ENCODE measurements at places on chromosomes 2 and 18.

DNA sequence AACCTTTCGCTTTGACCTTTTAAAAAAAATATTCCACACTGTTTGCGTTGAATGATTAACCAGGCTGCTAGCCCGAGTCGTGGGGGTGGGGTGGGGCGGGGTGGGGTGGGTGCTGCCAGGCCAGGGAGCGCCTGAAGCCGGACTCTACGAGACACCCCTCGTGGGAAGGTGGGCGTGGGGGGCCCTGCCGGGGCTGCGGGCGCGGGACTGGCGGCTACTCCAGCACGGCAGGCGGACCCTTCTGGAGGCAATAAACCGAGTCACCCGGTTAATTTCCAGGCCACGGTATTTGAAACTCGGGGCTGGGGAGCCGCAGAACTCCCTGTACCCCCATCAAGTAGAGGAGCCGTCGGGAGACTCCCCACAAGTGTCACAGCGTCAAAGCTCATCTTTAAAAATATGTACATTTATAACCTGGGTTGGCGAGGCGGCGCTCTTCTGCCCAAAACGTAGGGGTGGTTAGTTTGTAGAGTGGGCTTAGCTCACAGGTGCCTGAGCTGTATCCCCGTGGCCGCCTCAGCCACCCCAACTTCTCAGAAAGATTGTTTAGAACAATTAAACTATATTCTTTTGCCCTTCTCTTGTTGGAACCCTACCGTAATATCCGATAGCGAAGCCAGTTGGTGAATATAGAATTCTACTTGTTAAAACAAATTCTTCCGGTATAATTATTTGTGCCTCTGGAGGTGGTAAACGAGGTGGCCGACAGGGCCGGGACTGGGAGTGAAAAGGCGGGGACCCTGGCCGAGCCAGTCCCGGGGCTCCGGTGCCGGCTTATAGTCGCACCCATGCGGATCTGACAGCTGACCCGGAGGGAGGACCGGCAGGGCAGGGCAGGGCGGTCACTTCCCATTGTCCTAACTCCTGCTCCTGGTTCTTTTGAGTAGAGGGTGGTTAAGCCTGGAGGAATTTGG is 1.4 kb downstream of the B3GNT2 start:
- DNase-seq, result peak; percentile 46
- H3K27me3 ChIP-seq, result no peaks in the 10 kb centered on the region
- H3K27ac ChIP-seq, result no peak overlapping the region
- peak overlapping the region; percentile 99 for H3K4me3 ChIP-seq
- H3K36me3 ChIP-seq, result no peaks in the 10 kb centered on the region
- H3K4me1 ChIP-seq, result no peaks in the 10 kb centered on the region

- no peaks in the 10 kb centered on the region for H3K27me3 ChIP-seq
- H3K27ac ChIP-seq, result no peak overlapping the region
- H3K36me3 ChIP-seq, result no peaks in the 10 kb centered on the region
- no peaks in the 10 kb centered on the region for H3K4me1 ChIP-seq
- no peak for DNase-seq
- no peak overlapping the region for H3K4me3 ChIP-seq
Observed at GRCh38 chr2:195319112-195319460, 337.9 kb upstream of the SLC39A10 start.

DNA sequence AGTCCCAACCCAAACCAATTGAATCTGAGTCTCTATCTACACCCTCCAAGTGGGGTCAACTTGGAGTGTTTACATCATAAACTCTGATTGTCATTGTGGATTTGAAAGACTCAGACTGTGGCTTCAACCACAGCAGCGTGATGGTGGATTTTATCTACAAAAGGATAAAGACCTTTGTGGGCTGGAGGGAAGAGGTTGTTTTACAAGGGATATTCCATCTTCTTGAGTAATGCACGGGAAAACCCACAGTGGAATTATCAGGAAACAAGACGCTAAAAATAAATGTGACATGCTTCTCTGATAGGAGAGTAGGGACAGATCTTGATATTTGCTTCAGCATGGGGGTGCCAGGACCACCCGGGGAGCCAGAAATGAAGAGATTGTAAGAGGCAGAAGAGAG is 93.5 kb downstream of the LPIN1 start:
- no peaks in the 10 kb centered on the region for H3K4me1 ChIP-seq
- no peak overlapping the region for H3K27ac ChIP-seq
- H3K36me3 ChIP-seq, result no peaks in the 10 kb centered on the region
- H3K4me3 ChIP-seq, result no peak overlapping the region
- H3K27me3 ChIP-seq, result no peaks in the 10 kb centered on the region
- peak; percentile 17 for DNase-seq

- H3K4me1 ChIP-seq, result no peaks in the 10 kb centered on the region
- no peaks in the 10 kb centered on the region for H3K36me3 ChIP-seq
- no peaks in the 10 kb centered on the region for H3K27me3 ChIP-seq
- H3K4me3 ChIP-seq, result no peak overlapping the region
- DNase-seq, result no peak
Observed at GRCh38 chr18:13356032-13356431, 137.5 kb downstream of the LDLRAD4 start.

DNA sequence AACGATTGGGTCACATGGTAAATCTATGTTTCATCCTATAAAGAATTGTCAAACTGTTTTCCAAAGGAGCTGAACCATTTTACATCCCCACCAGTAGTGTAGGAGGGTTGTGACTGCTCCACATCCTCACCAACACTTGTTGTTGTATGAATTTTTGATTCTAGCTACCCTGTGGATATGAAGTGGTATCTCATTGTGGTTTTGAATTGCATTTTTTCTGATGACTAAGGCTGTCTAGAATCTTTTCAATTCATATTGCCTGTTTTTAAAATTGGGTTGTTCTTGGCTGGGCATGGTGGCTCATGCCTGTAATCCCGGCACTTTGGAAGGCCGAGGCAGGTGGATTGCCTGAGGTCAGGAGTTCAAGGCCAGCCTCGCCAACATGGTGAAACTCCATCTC is 44.5 kb downstream of the TXNL1 start:
- no peak overlapping the region for H3K27ac ChIP-seq
- no peaks in the 10 kb centered on the region for H3K27me3 ChIP-seq
- no peak overlapping the region for H3K4me3 ChIP-seq
- H3K36me3 ChIP-seq, result no peaks in the 10 kb centered on the region
- no peaks in the 10 kb centered on the region for H3K4me1 ChIP-seq

DNA sequence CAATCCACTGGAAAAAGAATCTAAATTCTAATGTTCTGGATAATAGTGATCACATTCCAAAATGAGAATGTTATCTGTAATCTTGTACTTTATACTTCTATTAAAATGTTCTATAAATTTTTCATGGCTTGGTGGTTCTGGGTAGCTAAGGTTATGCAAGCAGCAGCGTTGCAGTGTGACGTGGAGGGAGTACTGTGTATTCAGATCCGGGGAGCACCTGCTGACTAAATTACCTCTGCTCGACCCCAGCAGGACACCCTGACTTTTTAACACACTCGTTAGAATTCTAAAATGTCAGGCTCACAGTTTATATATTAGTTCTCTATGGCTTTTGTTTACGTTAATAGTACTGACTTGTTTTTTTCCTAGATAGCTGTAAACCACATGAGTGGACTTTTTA is 13.0 kb downstream of the ATIC start:
- H3K4me1 ChIP-seq, result no peaks in the 10 kb centered on the region
- no peak for DNase-seq
- H3K27ac ChIP-seq, result no peak overlapping the region
- no peaks in the 10 kb centered on the region for H3K27me3 ChIP-seq
- H3K4me3 ChIP-seq, result no peak overlapping the region
- peaks cover 66% of the 10 kb centered on the region for H3K36me3 ChIP-seq

Data from SJCRH30 (cell line).